ENCODE measurements at places on chromosomes 13 and 19.

- DNase-seq: no peak
Measured at GRCh38 chr19:42606660-42607351, 12.1 kb upstream of the CEACAM8 start.

DNA sequence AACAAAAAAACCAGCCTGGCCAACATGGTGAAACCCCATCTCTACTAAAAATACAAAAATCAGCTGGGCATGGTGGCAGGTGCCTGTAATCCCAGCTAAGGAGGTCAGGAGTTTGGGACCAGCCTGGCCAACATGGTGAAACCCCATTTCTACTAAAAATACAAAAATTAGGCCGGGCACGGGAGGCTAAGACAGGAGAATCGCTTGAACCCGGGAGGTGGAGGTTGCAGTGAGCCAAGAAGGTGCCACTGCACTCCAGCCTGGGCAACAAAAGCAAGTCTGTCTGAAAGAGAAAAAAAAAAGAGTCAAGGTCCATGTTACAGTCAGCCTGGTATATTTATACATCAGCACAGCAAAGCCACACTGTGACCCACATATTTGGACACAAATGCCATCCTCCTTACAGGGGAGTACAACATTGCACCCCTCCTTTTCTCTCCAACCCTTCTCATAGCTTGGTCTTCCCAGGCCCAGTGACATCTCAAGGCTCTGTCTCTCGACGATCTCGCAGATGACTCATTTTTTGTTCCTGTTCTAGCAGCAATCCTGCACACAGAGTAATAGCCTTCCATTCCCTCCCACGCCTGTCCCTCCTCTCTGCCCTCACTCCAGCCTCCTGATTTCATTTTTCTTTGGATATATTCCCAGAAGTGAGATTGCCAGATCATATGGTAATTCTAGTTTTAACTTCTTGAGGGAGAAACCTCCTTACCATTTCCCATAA, 21.0 kb upstream of the DPP9 start:
- peak; percentile 80 for DNase-seq

DNA sequence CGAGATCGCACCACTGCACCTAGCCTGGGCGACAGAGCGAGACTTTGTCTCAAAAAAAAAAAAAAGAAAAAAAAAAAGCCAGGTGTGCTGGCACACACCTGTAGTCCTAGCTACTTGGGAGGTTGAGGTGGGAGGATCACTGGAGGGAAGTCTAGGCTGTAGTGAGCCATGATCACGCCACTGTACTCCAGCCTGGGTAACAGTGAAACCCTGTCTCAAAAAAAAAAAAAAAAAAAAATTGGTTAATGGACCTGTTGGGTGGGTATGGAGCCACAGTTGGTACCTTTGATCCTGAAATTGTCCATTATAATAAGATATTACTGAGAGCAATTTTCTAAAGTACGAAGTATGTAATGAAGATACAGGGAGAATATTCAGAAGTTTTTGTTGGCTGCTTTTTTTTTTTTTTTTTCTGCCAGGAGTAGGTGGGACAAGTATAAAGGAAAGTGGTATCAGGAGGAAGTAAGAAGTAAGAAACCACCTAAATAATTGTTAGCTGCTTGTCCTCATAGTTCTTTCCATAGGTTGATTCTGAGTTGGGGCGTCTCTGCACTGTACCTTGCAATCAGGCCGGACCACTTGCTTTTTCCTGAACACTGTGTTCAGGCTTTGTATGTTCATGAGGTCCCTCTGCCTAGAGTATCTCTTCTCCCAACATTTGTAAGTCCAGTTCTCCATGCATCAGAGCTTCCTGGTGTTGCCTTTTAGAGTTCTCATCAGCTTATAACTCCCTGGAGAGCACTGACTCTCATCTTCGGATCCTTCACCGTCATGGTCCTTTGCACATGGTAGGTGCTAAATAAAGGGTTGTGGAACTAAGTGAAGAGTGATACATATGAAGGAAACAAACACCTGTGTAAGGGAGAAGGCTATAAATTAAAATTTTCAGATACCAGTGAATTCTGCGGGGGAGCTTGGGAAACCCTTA, 31.7 kb downstream of the ARHGAP35 start:
- no peak for DNase-seq

DNA sequence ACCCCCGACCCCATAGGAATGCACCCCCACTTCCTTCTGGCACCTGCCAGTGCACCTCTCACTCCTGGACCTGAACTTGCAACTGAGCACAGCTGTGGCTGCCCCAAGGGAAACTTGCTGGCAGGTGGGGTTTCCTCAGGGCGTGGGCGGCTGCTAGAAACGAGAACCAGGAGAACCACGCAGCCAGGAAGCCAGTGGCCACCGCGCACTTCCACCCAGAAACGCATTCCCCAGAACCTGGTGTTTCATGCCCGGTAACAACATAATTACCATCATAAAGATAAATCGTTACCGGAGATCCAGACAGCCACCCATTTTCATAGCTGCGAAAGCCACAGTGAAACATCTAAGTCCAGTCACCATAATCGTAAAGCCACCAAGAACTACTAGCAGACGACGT, 75.2 kb upstream of the C13orf46 start:
- DNase-seq: no peak

DNA sequence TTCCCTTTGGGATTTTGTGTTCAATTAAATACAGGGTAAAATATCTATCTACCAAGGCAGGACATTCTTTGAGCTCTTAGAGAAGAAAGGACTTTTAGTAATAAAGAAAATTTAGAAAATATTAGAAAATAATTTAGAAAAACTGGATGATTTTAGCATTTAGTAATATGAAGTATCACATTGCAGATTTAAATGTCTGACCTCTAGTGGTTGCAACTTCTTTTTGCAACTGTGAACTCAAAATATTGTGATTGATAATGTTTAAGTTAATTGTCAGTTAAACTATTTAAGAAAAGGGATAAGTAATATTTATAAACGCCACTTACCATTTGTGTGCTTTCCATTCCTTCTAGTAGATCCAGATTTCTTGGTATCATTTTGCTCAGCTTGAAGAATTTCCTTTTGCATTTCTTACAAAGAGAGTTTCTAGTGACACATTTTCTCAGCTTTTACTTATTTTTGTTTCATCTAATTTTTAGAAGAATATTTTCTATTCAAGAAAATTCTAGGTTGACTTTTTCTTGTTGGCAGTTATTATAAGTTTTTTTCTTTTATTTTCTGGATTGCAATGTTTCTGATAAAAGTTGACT, 10.3 kb upstream of the POSTN start:
- DNase-seq: no peak

Data from muscle of back (tissue), 13 donors.